ENCODE measurements at places on chromosomes 3 and 15. TPM values are rescaled to one million over a fixed set of nuclear protein-coding genes. Genes with fewer than 3 reads are reported as not detected.

DNA sequence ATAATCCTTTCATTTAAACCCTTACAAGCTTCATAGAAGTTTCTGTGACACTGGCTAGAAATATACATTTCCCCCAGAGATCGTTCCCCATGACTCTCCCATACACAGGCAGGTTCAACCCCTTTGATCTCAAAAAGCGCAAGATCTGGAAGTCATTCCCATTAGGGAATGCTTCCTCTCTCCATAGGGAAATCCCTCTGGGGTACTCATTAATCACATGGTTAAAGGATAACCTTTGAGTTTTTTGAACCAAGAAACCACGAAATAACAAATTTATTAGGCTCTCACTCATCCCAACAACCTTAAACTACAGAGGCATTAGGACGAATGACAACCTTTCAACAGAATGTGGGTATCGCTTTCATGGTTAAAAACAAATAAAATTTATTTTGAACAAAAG is 211.9 kb upstream of the PRICKLE2 start:
- DNase-seq, result no peak
- peaks cover 12% of the 10 kb centered on the region for H3K36me3 ChIP-seq

- H3K4me1 ChIP-seq, result no peaks in the 10 kb centered on the region
- DNase-seq, result no peak
- peaks cover 5% of the 10 kb centered on the region for H3K36me3 ChIP-seq
These were observed 636.6 kb upstream of the NR2F2 start for GRCh38 chr15:95693917-95694316.

DNA sequence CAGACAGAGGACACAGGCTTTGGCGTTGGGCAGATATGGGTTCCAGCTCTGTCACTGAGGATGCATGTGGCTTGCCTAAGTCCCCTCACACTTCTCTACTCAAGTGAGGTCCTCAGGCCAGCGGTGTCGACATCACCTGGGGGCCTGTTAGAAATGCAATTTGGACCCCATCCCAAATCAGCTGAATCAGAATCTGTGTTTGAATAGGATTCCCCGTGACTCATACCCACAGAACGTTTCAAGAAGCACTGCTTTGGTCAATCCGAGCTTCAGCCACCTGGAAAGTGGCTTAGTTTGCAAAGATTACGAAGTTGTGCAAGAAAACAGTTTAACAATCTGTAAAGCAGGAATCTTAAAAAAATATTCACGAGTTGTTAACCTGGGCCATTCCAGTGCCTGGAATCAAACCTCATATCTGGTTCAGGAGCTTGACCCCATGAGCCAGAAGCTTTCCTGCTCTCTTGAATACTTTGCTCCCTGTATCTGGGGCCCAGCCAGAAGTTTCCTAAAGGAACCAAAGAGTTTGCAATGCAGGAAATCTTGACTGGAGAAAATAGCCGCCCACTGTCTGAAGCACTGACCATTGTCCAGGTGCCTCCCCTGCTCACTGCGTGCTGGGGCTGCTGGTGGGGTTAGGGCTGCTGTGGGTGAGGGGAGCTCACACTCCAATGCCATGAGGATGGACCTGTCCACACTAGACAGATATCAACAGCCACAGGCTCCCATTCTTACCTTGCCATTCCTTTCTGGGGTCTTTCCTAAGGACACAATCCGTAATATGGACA is 208.5 kb upstream of the LINGO1 start:
- H3K27ac ChIP-seq, result no peak overlapping the region
- DNase-seq, result no peak
- peaks cover 3% of the 10 kb centered on the region for H3K27me3 ChIP-seq
- H3K4me3 ChIP-seq, result no peak overlapping the region
- H3K36me3 ChIP-seq, result peaks cover 14% of the 10 kb centered on the region

GYG1 gene
- 27.3 TPM for total RNA-seq

GTPBP8 gene
- total RNA-seq, result 15.8 TPM

GOLGA6A gene
- 0.83 TPM for total RNA-seq
